CD4-positive, alpha-beta T cell treated with Interleukin-6 at 100 ng/mL for 8 hours (primary cell): ENCODE measurements at places on chromosomes 2 and 18.

DNA sequence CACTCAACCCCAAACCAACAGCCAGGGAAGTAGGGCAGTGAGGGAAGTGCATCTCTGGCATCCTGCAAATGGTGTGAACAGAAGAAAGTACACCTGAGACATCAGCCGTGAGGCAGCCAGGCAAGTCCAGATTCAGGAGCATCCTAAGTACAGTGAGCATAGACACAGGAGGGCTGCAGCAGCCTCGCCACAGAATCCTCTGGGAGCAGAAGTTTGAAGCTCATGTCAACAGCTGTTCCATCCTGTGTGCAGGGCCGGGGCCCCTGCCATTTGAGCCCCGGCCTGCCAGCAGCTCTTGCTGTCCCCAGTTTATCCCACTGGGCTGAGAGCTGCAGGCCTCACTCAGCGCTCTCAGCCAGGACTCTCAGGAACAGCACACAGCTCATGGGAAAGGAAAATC, 14.5 kb downstream of the LOXHD1 start:
- DNase-seq = no peak

GRCh38 chr2:55985406-55985805, 61.8 kb upstream of the EFEMP1 start:
- no peak for DNase-seq

- DNase-seq = no peak
Observed at GRCh38 chr2:170744248-170745002, 25.8 kb upstream of the ERICH2 start.

- no peak for DNase-seq
Observed at GRCh38 chr18:25236736-25237135, 115.2 kb downstream of the ZNF521 start.

DNA sequence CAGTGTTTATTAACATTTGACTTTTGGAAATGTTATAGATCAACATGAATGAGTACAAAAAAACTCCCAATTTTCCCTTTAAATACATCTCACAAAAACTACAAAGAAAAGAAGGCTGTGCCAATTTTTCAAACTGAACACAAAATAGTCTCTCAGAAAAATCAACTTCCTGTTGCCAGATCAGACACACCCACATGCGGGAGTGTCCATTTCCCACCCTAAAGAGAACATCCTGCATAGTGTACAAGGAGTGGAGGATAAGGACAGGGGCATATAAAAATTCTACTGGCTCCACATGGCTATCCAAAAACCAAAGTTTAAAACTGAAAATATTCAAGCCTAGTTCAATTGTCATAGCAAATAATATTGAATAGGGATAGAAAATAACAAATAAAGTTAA, 165.3 kb downstream of the ATAD2B start:
- DNase-seq = no peak

DNA sequence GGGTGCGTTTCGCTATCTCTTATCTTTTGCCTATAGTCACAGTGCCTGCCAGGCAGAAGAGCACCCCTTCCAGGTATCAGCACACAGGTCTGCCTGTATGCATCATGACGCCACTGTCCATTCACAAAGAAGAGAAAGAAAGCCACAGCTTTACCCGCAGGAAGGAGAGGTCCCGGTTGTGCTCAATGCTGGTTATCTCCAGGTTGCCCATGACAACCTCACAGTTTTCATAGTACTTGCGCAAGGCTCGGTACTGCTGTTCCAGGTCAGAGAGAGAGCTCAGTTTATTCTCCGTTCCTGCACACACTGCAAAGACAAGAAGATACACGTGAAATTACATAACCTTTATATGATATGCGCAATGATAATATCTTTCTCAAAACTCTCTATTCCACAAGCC, 414.0 kb downstream of the ERBB4 start:
- DNase-seq = no peak

DNA sequence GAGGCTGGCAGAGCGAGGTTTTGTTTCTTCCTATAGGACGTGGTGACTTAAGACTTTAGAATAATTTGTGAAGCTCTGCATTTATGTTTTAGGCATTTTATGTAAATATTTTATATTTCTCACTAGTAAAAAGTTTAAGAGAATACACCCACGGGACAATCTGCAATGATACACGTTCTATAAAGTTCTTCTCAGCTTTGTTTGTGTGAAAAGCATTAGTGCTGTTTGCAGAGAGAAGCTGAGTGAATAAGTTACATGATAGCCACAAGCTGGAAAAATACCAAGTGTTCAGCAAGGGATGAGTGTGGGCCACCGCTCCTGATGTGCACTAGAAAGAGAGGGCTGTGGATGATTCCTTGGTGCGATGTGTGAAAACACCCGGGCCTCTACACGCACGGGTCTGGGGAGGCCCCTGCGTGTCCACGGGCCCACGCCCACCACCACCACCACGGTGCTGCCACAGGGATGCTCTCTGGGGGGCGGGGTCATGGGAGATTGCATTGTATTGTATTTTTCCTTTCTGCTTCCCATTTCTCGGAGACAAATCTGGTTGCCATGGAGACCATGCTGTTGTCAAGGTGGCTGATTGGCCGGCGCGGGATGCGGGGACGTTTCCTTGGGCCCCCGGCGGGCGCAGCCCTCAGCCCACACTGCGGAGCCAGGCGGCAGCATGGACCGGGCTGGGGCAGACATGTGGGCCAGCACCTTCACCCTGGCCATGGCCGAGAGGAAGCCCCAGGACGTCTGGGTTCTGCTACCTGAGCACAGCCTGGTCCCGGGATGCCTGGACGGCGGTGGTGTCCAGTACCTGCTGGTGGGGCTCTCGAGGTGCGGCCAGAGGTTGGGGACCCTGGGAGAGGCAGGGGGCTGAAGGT, at the start of gene RTP5:
RTP5 (plus strand) TSS at position 643 of the 875 bp plus-strand sequence; CDS start at position 671, 28 bp downstream.
- no peak for DNase-seq

DNA sequence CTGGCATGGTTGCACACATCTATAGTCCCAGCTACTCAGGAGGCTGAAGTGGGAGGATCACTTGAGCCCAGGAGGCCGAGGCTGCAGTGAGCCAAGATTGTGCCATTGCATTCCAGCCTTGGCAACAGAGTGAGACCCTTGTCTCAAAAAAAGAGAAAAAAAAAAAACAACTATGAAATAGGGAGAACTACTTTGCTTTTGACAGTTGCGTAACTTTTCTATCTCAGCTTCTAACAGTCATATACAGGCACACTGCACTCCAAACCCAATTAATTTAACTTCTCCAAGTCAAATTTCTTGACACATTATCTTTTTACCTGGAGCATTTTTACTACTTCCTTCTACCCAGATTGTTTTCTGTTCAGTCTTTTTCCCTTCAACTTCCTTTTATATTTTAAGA, 24.1 kb upstream of the VWC2L start:
- DNase-seq = no peak

DNA sequence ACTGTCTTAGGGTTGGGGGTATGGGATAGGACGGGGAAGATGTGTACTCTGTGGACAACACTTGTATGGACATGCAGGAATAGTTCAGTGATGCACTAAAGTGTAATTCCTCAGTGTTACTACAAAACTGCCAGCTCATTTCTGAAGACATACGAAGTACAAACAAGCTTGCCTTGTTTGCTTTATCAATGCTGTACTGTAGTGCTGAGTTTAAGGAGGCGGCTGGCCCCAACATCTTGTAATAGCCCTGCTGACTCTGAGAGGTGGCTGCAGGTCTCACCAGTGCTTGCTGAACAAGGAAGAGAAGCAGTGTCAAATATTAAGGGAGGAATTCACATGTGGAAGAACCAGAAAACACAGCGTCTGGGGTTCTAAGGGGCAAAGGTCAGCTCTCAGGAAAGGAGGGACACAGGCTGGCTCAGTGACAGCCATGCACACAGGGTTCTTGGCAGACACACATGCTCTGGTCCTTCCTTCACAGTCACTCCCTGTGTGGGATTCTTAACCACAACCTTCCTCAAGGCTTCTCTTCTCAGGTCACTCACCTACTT, 39.8 kb upstream of the EVA1A start:
- no peak for DNase-seq

- DNase-seq = no peak
Observed at GRCh38 chr2:43149482-43150107, 76.8 kb downstream of the ZFP36L2 start.

GRCh38 chr2:7572450-7572849, 655.2 kb downstream of the RNF144A start:
- peak; percentile 52 for DNase-seq

GRCh38 chr18:77056344-77057005, 76.1 kb downstream of the MBP start:
- no peak for DNase-seq

GRCh38 chr2:134226601-134227000, 27.3 kb upstream of the MGAT5 start:
- no peak for DNase-seq

DNA sequence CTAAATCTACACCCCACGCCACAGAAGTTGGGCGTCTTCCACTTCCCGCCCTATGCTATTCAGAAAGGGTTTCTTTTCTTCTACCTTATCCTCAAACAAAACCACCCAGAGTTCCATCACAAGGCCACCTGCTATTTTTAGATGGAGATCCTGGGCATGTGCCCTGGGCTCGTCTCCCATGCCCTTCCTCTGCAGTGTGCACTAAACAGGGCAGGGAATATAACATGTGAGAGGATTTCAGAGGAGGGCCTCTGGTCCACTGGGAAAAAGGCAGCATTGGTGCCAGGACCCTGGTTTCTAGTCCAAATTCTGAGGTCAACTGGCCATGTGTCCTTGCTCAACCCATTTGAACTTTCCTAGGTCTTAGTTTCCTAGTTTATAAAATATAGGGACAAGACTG, 320.0 kb downstream of the NCKAP5 start:
- no peak for DNase-seq

- no peak for DNase-seq
Observed at GRCh38 chr2:212929116-212929515, 222.3 kb downstream of the IKZF2 start.

- no peak for DNase-seq
Observed at GRCh38 chr2:82998781-82999180, 1460.3 kb downstream of the SUCLG1 start.

GRCh38 chr2:109207176-109207575, 78.2 kb downstream of the SH3RF3 start:
- no peak for DNase-seq

GRCh38 chr2:96940980-96941775, 45.2 kb downstream of the FAM178B start:
- peak; percentile 29 for DNase-seq

DNA sequence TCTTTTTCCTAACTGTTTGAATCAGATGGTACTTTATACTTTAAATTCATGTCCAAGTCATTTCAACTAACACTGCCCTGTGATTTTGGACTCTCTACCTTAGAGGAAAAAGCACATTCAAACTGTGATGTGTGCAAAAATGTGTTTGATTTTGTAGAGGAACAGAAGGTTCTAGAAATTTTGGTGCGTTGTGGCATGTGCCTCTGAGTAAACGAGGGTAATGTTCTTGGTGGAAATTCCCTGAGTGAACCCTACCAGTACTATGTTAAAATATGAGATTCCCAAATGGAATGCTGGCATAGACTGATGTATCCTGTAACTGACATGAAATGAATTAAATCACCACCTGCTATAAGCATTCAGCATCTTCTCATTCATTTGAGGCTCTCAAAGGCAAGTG, 901.9 kb upstream of the KLHL29 start:
- DNase-seq = no peak
